ENCODE measurements at places on chromosomes 16 and 17.

DNA sequence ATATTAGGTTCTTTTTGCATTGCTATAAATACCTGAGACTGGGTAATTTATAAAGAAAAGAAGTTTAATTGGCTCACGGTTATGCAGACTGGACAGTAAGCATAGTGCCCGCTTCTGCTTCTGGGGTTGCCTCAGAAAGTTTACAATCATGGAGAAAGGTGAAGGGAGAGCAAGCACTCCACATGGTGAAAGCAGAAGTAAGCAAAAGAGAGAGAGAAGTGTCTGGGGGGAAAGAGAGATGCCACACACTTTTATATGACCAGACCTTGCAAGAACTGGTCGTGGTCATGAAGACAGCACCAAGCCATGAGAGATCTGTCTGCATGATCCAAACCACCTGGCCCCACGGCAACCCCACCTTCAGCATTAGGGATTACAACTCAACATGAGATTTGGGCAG is 45.4 kb downstream of the KCNJ16 start:
- no peak for DNase-seq

DNA sequence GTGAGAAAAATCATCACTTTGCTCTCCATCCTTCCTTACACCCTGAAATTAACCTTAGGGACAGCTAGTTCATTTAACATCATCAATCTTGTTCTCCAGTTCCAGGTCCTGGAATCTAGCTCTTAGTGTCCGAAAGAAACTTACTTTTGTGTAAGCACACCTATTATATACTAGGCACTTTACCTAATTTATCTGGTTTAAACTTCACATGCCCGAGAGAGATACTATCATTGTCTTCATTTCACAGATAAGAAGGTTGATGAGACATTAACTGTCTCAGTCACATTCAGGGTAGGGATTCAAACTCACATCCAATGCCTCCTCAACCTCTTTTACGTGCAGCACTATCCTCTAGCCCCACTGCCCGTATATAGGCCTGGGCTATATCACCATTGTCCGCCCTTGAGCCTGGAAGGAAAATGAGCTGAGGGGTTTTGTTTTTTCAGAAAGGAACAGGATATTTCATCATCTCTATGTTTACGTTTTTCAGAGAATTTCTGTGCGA is 501 bp upstream of the AP2B1 start:
- DNase-seq = no peak

GRCh38 chr17:1773696-1774181 is 11.9 kb downstream of the SERPINF1 start:
- DNase-seq = no peak

DNA sequence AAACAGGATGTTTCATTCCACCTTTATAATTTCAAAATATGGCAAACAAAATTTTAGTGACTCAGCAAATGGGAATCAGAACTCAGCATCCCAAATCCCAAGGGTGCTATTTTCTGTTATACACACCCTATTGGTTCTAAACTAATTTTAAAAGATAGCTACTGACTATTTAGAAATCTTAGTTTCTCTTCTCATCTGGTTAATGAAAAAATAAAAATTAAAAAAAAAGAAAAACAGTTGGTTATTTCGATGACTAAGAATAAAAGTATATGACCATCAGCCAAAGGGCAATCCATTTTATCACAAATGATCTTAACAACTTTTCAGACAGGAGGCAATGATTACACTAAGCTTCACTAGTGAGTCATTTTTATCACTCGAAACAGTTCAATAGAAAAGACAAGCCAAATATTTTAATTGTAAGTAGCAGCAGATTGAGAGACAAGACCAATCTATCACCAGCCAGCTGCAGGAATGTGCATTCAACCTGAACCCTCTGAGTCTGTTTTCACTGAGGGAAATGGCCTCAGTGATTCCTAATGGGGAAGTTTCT is 15.2 kb downstream of the PHLPP2 start:
- DNase-seq = no peak

- DNase-seq = no peak
Measured at GRCh38 chr17:17077861-17078732, 35.8 kb downstream of the MPRIP start.

GRCh38 chr17:78441271-78441971 is 63.0 kb downstream of the PGS1 start:
- no peak for DNase-seq

- DNase-seq = no peak
Measured at GRCh38 chr16:82995286-82995923, 368.6 kb downstream of the CDH13 start.

DNA sequence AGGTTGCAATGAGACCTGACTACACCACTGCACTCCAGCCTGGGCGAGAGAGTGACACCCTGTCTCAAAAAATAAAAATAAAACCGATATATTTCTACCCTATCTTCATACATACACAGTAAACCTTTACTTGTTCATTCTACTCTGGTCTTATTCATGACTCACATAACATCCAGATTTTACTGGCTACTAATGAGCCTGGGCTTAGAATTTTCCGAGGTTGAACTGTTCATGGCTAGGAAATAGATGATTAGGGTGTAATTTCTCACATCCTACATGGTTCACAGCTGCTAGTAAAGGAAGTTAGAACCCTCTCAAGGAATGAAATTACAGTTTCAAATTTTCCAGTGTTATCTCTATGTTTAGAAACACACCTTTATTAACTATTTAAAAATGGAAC is 14.7 kb downstream of the GSPT1 start:
- DNase-seq = no peak

DNA sequence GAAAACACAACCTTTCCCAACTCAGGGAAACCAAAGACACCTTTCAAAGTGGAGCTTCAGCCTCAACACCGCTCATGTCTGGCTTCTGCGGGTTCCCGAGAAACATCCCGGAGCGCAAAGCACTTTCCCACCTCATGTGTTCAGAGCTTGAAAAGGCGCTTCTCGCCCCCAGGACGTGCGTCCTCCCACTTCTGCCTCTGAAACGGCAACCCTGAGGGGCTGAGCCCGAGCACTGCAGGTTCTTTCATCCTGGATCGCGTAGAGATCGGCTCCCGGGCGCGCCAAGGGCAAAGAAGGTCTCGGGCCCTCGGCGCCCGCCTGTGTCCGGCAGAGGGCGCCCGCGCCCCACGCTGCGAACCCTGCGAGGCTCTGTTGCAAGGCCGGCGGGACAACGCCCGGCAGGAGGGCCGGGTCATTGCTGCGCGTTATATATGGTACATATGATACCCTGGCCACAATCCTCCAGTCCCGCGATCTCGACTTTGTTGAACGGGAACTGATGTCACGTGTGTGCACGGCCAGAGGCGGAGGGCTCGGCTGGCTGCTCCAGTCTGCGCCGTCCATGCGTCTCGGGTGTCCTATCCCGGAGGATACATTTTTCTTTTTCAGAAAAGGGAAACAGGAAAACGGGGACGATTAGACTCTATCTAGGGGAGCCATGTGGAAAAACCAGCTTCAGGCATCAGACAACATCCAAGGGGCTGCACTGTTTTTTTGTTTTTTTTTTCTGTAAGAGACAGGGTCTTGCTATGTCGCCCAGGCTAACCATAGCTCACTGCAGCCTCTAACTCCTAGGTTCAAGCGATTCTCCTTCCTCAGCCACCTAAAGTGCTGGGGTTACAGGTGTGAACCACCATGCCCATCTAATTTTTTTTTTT is 19.1 kb downstream of the COQ7 start:
- DNase-seq = peak; percentile 47

- DNase-seq = no peak
Measured at GRCh38 chr17:83175119-83175821, 95.9 kb downstream of the METRNL start.

- no peak for DNase-seq
Measured at GRCh38 chr16:74199066-74199841, 97.4 kb upstream of the PSMD7 start.

GRCh38 chr16:3810198-3810664 is 70.3 kb downstream of the CREBBP start:
- DNase-seq = no peak

DNA sequence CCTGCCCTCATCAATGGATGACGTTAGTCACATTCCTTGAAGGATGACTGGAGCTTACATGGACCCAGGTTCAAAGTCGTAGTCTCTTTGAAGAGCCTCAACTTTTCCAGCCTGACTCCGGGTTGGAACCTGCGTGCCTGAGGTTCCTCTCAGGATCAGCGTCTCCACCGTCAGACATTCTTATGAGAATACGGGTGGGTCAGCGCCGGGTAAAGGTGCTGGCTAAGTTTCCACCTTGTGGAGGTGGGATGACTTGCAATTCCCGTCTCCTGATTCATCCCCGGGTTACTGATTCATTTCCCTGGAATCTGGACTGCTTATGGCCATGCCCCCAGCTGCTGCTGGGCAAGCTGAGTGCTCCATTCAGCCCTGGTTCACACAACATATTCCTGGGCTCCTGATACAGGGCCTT is 38.9 kb upstream of the CMIP start:
- no peak for DNase-seq

GRCh38 chr16:78796221-78796866 is 696.9 kb downstream of the WWOX start:
- DNase-seq = no peak

DNA sequence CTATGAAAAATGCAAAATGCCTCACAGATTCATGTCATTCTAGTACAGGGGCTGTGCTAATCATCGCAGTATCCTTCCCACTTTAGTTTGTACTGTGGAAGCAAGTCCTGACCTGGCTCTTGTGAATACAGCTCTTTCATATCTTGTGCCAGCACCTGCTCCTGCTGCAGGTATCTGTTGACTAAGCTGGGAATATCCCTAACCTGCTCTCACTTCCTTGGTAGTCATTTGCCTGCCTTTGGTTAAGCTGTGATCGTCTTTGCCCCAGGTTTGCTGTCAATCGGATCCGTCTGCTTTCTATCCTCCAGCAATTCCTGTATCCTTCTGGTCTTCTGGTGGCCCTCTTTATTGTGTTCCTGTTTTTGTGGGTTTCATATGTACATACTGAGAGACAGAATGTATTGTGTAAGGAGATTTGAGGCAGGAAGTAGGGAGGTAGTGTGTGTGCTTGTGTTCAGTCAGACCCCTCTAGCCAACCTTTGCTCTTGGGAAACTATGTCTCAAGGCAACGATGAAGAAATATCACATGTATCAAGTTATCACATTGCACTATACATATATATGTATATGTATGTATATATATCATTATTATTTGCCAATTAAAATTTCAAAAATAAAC is 7.7 kb upstream of the GINS3 start:
- no peak for DNase-seq

DNA sequence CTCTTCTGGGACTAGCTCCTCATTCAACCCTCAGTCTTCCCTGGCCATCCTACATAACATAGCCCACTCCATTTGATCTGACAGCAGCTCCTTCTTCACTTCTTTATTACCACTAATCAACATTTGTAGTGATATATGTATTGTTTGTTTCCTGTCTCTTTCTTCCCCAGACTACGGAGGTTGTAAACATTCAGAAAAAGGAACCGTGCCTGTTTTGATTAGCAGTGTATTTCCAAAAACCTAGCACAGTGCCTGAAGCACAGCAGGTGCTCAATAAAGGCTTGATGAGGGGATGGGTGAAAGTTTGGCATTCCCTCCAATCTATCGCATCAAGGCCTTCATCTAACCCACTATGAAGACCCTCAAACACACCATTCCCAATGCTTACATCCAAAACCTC is 150.8 kb downstream of the XYLT1 start:
- DNase-seq = no peak

GRCh38 chr16:28936784-28937155 is 5.0 kb downstream of the CD19 start:
- DNase-seq = no peak

DNA sequence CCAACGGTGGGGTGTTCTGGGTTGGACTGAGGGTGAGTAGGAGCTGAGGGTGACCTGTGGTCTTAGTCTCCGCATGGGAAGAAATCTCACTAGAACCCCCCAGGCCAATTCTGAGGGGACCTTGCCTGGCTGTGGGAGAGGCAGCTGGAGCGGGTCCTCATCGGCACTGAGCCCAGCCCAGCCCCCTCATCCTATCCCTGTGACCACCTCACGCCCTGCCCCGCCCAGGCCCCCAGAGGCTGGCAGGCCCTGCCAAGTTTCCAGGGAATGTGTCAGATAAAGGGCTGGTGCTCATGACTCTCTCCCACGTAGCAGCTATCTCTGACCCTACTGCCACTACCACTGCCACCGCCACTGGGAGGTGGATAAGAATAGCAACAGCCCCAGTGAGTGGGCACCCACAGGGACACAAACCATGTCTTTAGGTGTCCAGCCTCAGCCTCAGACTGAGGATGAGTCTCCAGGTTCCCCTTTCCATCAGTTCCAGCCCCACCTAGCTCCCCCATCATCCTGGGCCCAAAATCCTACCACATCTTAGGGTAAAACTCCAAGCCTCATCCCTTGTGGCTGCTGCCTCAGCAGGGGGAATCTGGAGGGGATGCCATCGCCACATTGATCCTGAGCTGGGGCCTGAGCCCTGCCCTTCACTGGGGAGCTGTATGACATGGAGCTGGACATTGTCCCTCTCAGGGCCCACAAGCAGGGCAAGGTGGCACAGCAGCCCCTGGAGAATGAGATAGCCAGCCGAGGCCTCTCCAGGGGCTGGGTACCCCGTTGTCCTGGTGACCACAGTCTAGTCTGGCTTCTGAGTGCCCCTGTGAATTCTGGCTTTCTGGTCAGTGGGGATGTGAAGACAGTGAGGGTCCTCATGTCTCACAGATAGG is 14.9 kb downstream of the CDH16 start:
- DNase-seq = no peak

DNA sequence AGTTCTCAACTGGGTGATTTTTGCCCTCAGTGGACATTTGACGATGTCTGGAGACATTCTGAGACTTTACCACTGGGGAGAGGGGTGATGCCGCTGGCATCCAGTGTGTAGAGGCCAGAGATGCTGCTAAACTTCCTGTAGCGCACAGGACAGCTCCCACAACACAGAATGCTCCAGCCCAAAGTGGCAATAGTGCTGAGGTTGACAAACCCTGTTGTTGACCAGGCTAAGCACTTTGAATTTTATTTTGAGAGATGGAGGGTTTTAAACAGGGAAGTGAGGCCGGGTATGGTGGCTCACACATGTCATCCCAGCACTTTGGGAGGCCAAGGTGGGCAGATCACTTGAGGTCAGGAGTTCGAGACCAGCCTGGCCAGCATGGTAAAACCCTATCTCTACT is 44.0 kb downstream of the SYT17 start:
- DNase-seq = no peak

DNA sequence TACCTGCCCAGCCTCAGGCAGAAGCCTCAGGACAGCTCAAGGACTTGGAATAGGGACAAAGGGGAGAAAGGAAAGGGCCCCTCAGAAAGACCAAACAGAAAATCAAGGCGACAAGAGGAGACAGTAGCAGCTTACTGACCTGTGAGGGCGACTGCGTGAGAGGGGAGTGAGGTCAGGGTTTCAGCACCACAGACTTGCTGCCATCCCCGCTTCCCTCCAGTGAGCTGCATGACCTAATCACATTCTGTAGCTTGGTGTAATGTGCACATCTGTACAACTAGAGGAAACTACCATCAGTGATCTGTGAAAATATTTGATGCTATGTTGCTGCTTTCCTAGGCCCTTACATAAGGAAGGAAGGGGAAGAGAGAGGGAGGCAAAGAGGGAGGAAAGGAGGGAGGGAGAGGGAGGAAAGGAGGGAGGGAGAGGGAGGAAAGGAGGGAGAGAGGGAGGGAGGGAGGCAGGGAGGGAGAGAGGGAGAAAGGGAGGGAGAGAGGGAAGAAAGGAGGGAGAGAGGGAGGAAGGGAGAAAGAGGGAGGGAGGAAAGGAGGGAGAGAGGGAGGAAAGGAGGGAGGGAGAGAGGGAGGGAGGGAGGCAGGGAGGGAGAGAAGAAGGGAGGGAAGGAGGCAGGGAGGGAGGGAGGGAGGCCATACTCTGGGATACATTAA is 404.9 kb upstream of the CDH5 start:
- DNase-seq = no peak

All from stimulated activated CD8-positive, alpha-beta memory T cell treated with anti-CD3 and anti-CD28 coated beads, Interleukin-12 subunit alpha, Interleukin-12 subunit beta, amount 100 ng/mL, for 1 hour (primary cell).